Chondrocyte (in vitro differentiated cells): ENCODE measurements at places on chromosomes 7 and 10. TPM values are rescaled to one million over a fixed set of nuclear protein-coding genes. Genes with fewer than 3 reads are reported as not detected.
A peak's percentile ranks its signal among the peaks of the same experiment; 100 is the strongest.

GRCh38 chr10:101014966-101015581 lies 15.5 kb downstream of the LZTS2 start:
- peak; percentile 68 for DNase-seq

The ST8SIA6 gene
- 0.24 TPM in 1 of 3 replicates, not detected in the others for total RNA-seq

The MPP7 gene
- 20.1 to 21.7 TPM (median 21.0 TPM) in 3 replicates for total RNA-seq

The SPDYE16 gene
- 0.36 TPM in 1 of 3 replicates, not detected in the others for total RNA-seq

GRCh38 chr10:99529591-99530107 lies 3.1 kb upstream of the NKX2-3 start:
- DNase-seq = no peak

- no peak for DNase-seq
These were observed 102.6 kb upstream of the PFKP start for GRCh38 chr10:2964632-2965296.

- no peak for DNase-seq
These were observed 31.1 kb downstream of the PCGF5 start for GRCh38 chr10:91251430-91252056.

GRCh38 chr10:61184429-61184828 lies 240.4 kb upstream of the RHOBTB1 start:
- DNase-seq = no peak

GRCh38 chr7:54841772-54842697 lies 83.0 kb upstream of the SEC61G start:
- no peak for DNase-seq

The ZNF365 gene
- 5.2 to 10.9 TPM (median 6.0 TPM) in 3 replicates for total RNA-seq

- peak; percentile 92 for DNase-seq
These were observed 256.6 kb upstream of the GLI3 start for GRCh38 chr7:42493436-42494198.

The SPDYE2B gene
- total RNA-seq = not detected in 3 replicates
